ENCODE measurements at places on chromosomes 4 and X.

- DNase-seq, result no peak
Measured at GRCh38 chr4:70518716-70519115, 347 bp downstream of the AMTN start.

- DNase-seq, result no peak
Measured at GRCh38 chrX:53471346-53471745, 37.2 kb upstream of the HSD17B10 start.

DNA sequence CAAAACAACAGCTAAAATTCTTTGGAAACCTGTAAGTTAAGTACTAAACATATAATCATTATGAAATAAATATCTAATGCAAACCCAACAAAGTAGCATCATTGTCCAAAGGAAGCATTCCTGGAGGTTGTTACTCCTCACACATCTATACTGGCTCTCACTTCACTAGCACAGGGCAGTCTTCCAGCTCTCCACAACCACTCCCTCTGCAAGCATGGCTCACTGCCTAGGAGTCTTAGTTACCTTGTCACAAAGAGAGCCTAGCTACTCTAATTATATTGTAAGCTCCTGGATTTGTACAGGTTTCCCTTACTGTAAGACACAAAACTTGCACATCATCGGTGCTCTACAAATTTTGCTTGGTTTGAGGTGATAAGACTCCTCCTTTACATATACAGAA, 76.1 kb downstream of the AMMECR1 start:
- no peak for DNase-seq

DNA sequence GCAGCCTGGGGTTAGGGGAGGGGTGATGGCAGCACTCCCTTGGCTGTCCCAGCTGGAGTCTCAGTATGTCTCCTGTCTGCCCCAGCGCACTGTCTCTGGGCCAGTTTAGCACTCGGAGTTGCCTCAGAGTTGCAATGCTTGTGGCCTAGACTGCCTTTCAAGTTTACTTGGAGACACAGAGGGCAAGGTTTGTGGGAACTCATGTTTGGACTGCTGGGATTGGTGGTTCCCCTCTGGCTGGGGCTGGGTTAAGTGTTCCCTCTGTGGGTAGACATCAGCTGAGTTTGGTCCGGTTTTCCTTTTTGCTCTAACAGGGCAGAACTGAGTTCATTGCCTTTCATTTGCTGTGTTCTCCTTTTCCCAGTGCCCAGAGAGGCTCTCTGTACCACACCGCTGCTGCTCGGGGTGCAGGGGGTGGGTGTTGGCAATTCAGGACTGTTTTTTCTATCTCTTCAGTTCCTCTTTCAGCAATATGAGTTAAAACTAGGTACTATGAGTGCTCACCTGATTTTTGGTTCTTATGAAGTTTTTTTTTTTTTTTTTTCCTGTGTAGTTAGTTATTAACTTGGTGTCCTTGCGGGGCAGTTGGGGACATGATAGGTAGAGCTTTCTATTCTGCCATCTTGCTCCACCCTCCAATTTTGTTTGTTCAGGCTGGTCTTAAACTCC, 17.2 kb downstream of the RAB33B start:
- no peak for DNase-seq

DNA sequence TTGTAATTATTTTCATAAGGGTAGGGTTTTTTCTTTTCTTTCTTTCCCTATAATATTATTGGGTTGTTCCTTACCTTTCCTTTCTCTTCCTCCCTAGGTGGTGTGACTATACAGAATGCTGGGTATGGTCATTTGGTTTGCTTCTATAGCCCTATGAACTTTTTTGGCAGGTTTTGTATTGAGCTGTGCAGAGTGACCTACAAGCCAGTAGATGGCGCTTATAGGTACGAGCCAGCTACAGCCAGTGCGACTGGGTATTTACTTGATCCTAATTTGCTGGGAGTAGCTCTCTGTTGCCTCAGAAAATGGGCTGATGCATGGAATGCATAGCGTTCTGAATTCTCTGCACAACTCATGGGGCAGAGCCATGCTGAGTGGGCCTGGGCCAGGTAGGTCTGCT, 423.3 kb downstream of the MAGEE1 start:
- no peak for DNase-seq

GRCh38 chr4:25792200-25792791, 70.5 kb downstream of the SEL1L3 start:
- DNase-seq, result no peak

DNA sequence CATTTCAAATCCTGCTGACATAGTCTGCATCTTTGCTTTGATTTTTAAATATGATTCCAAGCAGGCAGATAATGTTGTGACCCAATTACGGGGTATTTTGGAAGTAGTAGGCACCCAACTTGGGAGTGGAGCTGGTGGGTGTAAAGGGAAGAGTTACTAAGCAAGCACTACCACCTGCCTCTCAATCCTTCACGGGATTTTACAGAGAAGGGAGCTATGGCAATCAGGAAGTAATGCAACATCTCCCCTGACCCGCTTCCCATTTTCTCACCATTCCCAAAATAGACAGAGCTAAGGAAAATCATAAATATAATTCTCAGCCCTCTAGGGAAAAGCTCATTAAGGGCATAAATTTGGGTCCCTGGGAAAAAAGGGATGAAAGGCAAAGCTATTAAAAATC, 9.2 kb downstream of the APBB2 start:
- no peak for DNase-seq

DNA sequence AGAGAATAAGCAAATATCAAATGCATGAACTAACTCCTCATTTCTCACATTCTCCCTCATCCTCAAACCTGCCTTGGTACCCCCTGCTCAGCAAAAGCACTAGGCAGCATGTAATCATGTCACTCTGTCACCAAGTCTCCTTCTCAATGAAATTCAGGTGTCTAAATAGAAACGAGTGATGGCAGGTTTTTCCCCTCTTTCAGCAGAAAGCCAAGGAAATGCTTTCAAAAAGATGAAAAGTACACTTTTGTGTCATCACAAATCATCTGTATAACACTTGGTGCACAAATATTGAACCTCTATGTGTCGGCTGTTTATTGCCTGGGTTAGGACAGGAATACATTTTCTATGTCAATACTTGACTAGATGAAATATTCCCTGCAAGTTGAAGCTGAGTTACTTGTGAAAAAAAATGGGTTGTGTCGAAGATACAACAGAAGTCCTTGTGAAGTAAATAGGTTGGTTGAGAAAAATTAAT, 285.1 kb upstream of the MAGEB18 start:
- DNase-seq, result no peak

DNA sequence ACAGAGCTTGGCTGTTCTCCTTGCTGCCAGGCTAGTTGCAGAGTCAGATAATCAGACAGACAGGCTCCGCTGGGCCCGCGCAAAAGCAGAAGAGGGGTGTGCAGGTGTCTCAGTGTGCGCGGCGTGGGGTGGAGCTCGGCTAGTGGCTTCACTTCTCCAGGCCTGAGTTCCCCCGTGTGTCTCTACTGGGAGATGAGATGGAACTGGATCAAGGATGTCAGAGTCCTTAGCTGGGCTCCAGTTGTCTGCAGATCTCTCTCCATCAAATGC, 21.1 kb downstream of the HTRA3 start:
- no peak for DNase-seq

DNA sequence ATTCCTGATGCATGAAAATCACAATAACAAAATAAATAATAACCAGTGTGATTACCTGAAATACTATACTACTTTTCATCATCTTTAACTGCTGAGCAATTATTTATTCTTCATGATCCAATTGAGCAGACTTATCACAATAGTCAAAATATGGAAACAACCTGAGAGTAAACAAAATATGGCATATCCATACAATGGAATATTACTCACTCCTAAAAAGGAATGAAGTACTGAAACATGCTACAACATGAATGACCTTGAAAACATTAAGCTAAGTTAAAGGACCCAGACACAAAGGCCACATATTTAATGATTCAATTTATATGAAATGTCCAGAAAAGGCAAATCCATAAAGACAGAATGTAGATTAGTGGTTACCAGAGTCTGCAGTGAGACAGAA, 146.8 kb downstream of the MID1IP1 start:
- no peak for DNase-seq

- DNase-seq, result no peak
Measured at GRCh38 chr4:155543126-155543765, 123.4 kb upstream of the GUCY1A1 start.

DNA sequence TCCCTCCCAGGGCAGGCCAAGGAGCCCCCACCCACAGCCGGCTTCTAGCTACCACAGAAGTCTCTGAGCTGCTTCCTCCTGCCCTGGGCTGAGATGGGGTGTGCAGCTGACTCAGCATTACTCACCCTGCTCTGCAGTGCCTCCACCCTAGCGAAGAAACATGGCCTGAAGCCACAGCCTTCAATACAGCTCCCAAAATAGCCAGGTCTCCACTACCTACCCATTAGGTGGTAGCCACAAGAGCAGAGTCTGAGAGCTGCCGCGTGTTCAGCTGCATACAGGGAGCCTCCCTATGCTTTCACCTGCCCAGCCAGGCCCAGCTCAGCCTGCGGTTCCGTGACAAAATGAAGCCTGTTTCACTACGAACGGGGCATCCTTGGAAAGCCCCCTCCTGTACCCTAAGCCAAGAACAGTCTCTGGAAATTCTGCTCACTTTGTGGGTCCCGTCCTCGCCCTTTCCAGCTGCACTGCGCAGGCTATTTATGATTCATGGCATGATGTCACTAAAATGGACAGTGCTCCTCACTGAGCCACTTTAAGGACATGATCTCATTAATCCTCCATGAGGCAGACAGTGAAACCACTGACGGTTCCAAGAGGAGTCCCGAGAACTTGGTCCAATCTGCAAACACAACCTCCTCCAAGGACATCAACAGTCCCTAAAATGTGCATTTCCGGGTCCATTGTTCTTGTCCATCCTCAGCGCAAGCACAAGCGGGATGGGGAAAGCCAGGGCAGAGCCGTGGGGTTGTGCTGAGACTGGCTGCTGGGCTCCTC, 20.2 kb downstream of the WDR1 start:
- peak; percentile 77 for DNase-seq
